Stimulated activated CD8-positive, alpha-beta memory T cell treated with anti-CD3 and anti-CD28 coated beads, Interleukin-4, amount 100 ng/mL, for 1 hour (primary cell): ENCODE measurements at places on chromosomes 12 and 14.

DNA sequence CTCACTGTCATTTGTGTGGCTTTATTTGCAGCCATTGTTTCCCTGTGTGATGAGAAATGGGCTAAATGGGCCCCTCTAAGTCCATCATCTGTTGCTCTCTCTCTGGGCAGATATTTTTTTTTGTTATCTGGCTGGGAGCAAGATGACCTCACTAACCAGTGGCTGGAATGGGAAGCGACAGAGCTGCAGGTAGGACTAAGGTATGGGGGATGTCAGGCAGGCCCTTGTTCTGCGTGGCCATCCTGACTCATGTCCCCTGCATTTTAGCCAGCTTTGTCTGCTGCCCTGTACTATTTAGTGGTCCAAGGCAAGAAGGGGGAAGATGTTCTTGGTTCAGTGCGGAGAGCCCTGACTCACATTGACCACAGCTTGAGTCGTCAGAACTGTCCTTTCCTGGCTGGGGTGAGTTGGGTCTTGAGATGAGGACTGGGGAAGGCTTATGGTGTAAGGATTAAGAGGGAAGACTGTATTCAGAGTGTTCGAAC lies 1.3 kb downstream of the MARS1 start:
- no peak for DNase-seq

- DNase-seq: no peak
Observed at GRCh38 chr12:26668230-26668629, 164.8 kb downstream of the ITPR2 start.

DNA sequence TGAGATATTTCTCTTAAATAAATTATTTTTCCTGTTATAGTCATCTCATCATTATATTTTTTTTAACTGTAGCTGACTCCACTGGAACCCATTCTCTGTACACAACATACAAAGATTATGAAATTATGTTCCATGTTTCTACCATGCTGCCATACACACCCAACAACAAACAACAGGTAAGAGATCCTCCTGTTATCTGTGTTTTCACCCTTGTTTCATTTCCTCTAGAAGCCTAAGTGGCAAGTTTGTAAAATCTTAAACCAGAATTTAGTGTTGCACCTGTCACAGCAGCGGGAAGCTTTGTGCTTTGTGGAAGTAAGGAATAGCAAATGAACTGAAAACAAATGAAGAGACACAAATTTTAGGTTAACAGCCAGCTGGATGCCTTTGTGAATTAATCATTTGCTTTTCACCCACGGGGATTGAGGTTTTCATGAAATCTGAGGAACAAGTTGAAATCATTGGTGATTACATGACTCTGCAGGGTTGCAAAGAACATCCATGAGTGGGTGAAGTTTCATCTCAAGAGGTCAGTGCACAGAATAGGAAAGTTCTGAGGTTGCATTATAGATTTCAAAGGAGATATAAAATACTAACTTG lies 273.9 kb upstream of the RGS6 start:
- DNase-seq: no peak

DNA sequence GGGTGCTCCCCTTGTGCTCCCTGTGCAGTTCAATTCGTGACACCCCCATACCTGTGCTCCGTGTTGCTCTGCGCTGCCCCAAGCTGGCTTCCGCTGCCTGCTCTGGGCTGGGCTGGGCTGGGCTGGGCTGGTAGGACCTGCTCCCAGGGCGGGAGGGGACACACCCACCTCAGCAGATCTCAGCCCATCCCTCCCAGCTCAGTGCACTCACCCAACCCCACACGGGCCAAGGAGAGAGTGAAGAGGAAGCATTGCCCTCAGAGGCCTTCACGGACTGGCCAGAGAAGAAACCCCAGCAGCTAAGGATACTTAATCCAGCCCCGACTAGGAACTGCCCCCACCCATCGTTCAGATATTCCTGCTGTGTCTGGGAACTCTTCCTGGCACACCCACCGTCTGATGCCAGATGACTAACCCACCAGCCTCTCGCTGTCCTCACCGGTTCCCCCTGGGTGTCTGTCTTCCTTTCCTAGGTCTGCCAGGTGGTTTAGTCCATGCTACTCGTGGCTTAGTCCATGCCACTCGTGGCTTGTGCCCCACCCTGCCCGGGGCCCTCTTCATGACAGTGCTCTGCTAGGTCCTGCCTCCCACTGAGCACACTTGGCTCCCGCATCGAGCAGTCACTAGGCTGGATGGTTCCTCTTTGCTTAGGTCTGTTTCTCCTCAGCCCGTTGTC lies at the start of gene LPAR5:
TSS of gene LPAR5 (minus strand) at position 104 of the 676 bp plus-strand sequence. CDS start 14,711 bp downstream, outside the sequence.
- no peak for DNase-seq

- no peak for DNase-seq
Observed at GRCh38 chr12:52832985-52833905, 866 bp downstream of the KRT79 start.

- DNase-seq: no peak
Observed at GRCh38 chr12:46386877-46387629, 14.5 kb upstream of the SLC38A2 start.

- peak; percentile 39 for DNase-seq
Observed at GRCh38 chr14:75906680-75907280, 75.0 kb downstream of the TGFB3 start.

GRCh38 chr12:56628671-56629458 lies 1.3 kb downstream of the BAZ2A start:
- DNase-seq: no peak

- DNase-seq: no peak
Observed at GRCh38 chr12:4140581-4141301, 132.8 kb upstream of the CCND2 start.

DNA sequence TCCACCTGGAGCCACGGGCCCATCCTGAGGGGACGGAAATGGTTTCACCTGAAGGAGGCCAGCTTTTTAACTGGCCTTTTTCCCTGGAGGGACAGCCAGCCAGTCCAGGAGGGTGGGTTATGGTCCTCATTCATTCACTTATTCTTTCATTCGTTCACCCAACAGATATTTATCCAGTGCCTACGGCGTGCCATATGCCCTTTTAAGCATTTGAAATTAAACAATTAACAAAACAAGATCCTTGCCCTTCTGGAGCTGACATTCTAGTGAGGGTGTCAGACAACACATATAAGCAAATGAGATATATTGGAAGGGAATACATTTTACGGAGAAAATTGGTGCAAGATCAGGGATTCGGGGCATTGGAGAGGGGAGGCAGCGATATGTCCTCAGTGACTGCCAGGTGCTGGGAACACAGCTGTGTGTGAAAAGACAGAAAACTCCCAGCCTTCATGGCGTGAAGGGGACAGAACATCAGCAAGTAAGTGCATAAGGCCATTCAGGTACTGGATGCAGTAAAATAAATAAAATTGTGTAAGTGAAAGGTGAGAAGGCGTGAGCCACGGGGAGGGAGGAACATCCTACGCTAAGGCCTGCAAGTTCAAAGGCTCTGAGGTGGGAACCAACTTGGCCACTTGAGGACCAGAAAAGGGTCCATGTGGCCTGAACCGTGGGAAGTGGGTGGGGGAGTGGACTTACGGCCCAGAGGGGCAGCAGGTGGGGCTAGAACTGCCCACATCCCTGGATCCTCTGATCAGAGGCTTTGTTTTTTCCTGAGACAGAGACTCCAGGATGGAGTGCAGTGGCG lies 684 bp upstream of the ABCB9 start:
- no peak for DNase-seq

DNA sequence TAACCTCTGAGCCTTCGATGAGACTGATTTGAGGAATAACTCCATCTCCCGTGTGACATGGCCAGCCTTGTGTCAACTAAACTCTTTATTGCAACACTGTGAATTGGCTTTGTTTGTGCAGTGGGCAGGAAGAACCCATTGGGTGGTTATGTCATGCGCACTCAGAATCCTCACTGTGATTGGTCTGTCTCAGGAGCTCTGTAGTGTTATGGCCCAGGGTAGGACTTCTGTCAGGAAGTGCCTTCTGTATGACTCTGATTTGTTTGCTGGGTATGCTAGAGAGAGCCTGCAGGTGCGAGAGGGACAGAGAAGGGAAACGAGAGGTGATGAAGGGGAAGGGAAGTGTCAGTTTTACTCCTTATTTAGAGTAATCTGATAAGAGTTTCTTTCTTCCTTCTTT lies 71.5 kb upstream of the DCD start:
- no peak for DNase-seq

GRCh38 chr12:95201056-95201670 lies 16.1 kb downstream of the FGD6 start:
- no peak for DNase-seq

DNA sequence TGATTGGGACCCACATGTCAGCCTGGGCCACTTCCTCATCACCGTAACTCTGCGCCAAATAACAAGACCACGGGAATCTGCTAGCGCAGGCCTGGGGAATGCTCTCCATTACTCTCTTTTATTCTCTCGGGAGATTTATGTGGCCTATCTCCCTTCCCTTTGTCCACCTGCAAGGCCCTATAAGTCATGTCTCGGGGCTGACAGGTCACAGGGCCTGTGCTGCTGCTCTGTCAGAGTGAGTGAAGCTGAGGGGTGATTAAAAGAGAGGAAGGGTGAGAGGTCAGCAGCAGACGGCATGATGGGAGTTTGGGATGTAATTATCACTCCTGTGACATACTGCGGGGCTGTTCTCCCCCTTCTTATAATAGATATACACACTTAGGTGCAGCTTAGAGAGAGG lies 26.2 kb upstream of the GPATCH2L start:
- no peak for DNase-seq

GRCh38 chr14:102094101-102094500 lies 7.3 kb upstream of the HSP90AA1 start:
- no peak for DNase-seq

- no peak for DNase-seq
Observed at GRCh38 chr12:125382926-125383325, 317.7 kb downstream of the AACS start.

DNA sequence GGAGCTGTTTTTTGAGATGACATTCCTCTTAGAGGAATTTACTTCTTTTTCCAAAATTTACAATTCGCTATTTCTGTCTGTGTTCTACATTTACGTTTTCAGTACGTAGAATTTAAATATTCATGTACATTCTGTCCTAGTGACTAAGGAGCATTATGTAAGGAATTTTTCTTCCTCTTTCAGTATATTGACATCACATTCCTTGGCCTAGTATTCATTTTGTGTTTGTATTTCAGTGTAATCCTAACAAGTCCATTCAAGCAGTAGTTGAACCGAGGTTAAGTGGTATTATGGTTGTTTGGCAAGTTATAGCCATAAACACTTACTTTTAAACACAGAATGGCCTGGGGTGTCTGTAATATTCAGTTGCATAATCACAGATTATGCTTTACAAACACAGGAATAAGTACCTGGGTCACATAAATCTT lies 465.2 kb downstream of the PCNX1 start:
- DNase-seq: no peak

- no peak for DNase-seq
Observed at GRCh38 chr12:52581066-52581465, 7.4 kb upstream of the KRT74 start.

- DNase-seq: no peak
Observed at GRCh38 chr12:21538061-21538653, 12.1 kb downstream of the SPX start.

- DNase-seq: no peak
Observed at GRCh38 chr12:93753838-93754429, 76.8 kb downstream of the CRADD start.

GRCh38 chr12:20616093-20616492 lies 79.0 kb upstream of the SLCO1C1 start:
- no peak for DNase-seq

DNA sequence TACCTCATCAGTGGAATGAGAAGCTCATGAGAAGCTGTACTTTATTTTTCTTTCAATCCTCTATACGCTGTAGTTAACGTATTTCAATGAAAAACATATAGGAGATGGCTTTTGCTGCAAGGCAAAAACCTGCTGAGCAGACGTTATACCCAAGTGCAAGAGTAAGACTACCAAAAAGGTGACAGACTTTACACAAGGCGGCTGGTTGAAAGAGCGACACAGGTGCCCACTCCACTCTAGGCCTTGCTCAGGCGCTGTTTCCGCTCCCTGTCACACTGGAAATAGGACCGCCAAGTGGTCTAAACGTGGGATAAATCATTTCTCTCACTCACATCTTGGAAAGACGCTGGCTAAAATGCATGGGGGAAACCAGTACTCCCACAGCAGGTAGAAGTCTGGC lies 54.5 kb downstream of the PPP2R5C start:
- DNase-seq: no peak

DNA sequence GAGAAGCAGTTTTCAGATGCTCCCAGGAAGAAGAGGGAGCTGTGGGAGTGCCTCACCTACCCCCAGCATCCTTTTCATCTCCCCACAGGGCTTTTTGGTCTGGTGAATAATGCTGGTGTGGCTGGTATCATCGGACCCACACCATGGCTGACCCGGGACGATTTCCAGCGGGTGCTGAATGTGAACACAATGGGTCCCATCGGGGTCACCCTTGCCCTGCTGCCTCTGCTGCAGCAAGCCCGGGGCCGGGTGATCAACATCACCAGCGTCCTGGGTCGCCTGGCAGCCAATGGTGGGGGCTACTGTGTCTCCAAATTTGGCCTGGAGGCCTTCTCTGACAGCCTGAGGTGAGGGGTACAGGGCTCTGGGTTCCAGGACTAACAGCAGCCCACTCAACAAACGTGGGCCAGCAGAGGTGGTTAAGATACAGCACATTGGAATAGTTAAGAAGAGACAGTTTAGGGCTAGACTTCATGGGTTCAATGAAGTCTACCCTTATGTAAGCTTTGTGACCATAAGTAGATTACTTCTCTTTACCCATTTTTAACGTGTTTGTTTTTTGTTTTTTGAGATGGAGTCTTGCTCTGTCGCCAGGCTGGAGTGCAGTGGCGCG lies 1.5 kb downstream of the RDH5 start:
- DNase-seq: no peak

- DNase-seq: no peak
Observed at GRCh38 chr14:59133709-59134108, 54.8 kb upstream of the DAAM1 start.

- DNase-seq: no peak
Observed at GRCh38 chr12:5817246-5817645, 127.8 kb downstream of the ANO2 start.

DNA sequence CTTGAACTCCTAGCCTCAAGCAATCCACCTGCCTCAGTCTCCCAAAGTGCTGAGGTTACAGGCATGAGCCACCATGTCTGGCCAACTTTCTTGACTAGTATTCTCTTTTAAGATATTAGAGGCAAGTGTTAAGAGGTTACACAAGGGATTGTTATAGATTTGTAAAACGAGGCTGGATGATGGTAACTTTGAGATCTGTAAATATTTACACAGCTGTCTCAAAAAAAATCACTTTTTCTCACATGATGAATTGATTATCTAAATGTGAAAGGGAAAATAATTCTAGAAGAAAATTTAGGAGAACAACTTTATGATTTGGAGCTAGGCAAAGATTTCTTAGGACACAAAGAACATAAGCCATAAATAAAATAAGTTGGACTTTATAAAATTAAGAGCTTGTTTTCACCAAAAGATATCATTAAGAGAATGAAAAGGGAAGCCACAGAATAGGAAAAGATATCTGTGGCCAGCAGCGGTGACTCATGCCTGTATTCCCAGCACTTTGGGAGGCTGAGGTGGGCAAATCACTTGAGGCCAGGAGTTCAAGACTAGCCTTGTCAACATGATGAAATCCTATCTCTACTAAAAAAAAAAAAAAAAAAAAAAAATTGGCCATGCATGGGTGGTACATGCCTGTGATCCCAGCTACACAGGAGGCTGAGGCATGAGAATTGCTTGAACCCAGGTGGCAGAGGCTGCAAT lies 77.4 kb downstream of the BBS10 start:
- no peak for DNase-seq
